ENCODE measurements at places on chromosomes 12 and 14.

DNA sequence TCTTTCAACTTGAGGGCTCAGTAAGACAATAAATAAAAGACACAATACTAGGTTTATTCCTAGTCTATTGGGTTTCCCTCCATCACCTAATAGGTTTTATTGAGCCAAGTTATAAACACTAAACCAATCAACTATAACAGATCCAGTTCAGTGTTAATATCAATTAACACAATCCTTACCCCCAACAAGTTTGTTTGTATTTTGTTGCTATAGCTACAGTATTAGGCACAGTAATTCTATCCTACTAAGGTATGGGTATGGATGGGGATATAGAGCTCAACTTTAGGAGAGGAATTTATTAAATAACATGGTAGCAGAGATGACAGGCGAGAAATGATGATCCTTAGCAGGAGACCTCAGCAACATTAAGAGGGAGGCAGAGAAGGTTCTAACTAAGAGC is 13.3 kb downstream of the PPP4R3A start:
- DNase-seq, result no peak

GRCh38 chr12:105325117-105325516 is 5.4 kb upstream of the C12orf75 start:
- no peak for DNase-seq

- no peak for DNase-seq
These were observed 10.9 kb downstream of the AACS start for GRCh38 chr12:125076103-125076502.

- no peak for DNase-seq
These were observed 48.9 kb downstream of the SERPINA10 start for GRCh38 chr14:94244182-94244581.

GRCh38 chr12:32600681-32601080 is 78.4 kb upstream of the DNM1L start:
- no peak for DNase-seq

DNA sequence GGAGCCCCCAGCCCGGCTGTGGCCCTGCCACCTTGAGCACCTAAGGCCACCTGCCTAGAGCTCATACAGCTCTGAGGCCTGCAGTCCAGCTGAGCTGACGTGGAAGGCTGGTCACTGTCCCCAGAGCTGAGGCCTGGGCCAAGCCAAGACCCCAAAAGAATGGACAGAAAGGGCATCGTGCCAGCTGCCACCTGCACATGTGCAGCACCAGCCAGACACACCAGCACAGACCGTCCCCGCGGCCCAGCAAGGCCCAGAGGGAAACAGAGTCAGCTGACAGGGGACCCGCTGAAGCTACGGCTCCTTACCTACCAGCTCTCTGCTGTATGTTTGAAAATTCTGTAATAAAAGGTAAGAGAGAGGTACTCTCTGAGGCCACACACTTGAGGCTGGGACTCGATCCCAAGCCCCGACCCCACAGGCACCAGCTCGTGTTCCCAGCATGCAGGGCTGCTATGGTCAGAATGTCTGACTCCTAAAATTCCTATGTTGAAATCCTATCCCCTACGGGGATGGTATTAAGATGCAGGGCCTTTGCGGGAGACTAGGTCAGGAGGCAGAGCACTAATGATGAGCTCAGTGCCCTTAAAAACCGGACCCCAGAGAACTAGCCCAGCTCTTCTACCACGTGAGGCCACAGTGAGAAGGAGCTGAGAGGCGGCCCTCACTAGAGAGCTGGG is 25.4 kb downstream of the BRF1 start:
- no peak for DNase-seq
